ENCODE measurements at places on chromosomes 2 and 18.
A peak's percentile ranks its signal among the peaks of the same experiment; 100 is the strongest.

GRCh38 chr2:60406192-60406591 is 147.3 kb downstream of the BCL11A start:
- DNase-seq, result no peak

DNA sequence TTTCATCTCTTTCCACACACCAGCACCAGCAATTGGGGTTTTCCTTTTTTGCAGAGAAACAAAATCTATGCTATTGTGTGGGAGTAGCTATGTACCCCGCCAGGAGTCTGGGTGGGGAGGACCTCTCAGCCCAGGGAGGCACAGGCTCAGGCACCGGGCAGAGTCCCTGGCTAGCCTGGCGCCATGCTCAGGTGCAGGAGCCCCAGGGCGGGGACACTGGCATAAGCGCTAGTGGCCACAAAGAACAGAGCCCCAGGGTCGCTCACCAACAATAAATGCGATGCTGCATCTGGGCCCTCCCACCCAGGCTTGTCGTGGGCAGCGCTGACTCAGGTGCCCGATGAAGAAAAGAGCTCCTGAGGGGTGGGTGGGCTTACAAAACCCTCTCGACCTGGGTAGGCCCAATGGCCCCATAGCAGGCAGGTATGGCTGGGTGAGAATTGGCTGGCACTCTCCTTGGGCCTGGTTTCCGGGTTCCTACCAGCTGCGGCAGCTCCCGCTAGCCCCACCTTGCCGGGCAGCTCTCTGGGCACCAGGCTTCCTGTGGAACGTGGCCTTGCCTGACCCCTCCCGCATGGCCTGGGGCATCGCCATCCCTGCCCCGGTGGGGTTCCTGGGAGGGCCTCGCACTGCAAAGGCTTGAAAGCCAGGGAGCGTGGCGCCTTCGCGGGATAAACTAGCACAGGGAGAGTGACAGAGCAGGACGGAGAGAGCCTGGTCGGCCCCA is 31.8 kb upstream of the COL6A3 start:
- DNase-seq, result no peak

DNA sequence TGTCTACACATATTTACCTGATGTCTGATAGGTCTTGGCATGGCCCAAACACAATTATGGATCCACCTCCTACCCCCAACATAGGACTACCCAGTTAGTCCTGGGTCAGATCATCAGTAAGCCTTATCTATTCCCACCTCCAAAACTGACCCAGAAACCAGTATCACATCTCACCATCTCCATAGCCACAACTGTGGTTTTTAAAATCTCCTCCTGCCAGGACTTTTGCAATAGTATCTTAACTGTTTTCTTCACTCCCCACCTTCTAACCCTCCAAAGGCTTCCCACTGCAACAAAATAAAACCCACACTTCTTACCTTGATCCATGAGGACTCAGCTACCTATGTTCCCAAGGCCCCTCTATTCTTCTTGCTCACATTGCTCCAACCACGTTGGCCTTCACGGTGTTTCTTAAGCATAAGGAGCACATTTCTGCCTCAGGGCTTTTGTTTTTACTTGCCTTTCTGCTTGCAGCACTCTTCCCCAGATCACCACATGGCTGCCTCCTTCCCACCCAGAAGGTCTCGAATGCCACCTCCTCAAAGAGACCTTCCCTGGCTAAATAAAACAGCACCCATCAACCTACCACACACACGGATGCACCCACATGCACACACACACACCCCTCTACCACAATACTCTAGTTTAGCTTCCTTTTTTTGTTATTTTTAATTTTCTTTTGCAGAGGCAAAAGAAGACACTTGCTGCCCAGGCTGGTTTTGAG is 125.9 kb upstream of the SLC1A4 start:
- DNase-seq, result no peak

GRCh38 chr18:41326311-41326710 is 628.7 kb upstream of the PIK3C3 start:
- DNase-seq, result no peak

DNA sequence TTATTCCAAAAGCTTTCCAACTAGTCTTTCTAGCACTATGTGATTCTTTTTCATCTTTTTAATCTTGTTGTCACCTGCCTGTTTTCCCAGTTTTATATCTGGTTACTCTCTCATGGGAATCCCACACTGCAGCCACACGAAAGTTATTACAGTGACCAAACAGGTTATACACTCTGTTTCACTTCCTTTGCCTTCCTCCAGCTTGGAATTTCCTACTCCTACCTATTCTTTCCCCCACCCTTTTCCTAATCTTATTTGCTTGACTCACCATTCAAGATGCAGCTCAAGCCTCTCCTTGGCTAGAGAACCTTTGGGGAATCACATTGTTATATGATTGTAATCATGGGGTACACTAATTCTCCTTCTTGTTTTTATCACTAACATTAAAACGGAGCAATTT is 13.4 kb upstream of the TLK1 start:
- DNase-seq, result no peak

- DNase-seq, result no peak
These were observed 38.9 kb downstream of the TTR start for GRCh38 chr18:31630549-31630948.

DNA sequence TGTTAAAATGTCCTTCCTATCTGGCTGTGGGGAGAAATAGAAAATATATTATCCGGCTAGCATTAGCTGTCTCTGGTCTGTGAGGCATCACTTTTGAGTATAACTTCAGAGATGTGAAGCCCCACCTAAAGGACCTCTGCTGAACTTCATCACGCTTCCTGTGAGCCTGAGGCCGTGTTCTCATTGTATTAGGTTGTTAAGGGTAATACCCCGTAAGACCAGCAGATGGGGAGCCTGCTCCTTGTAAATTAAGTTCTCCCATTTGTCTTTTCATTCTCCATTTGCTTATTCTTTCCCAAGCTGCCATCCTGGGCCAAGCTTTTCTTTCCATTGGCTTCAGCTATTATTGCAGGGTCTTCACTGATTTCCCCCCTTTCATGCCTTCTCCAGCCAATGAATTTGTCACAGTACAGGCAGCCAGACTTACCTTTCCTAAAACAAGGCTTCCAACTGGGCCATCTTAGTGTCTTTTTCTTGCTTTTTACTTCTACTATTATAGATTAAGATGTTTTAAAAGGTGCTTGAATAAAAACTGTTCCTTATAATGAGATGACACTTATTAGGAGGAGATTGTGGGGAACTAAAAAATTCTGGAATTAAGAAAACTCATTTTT is 12.4 kb downstream of the NIF3L1 start:
- peak; percentile 81 for DNase-seq

- DNase-seq, result no peak
These were observed 132.2 kb downstream of the DNER start for GRCh38 chr2:229582151-229582550.

DNA sequence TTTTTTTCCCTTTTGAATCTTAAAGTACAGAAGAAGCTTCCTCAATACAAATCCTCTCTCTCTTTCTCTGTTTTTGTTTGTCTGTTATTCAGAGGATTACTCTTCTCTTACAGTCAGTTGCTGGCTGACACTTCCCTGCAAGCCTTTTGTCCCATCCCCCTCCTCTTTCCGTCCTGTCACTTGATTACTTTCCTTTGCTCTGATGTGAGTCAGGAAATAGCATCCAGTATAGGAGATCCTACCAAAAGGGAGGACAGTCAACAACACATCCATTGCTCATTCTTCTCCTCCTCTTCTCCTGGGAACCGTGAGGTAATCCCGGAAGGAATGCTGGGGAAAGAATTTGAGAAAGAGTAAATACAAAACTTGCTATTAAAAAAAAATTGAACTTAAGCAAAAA is 79.3 kb upstream of the SCN7A start:
- DNase-seq, result peak; percentile 10

- no peak for DNase-seq
These were observed 60.6 kb downstream of the CCDC93 start for GRCh38 chr2:117953231-117953630.

- no peak for DNase-seq
These were observed 103.0 kb downstream of the USP40 start for GRCh38 chr2:233463586-233463985.

GRCh38 chr2:69559442-69560146 is 83.9 kb downstream of the AAK1 start:
- DNase-seq, result peak; percentile 51

GRCh38 chr18:50797142-50797541 is 22.7 kb downstream of the MRO start:
- no peak for DNase-seq

- no peak for DNase-seq
These were observed 164.3 kb upstream of the PGAP1 start for GRCh38 chr2:197090742-197091367.

DNA sequence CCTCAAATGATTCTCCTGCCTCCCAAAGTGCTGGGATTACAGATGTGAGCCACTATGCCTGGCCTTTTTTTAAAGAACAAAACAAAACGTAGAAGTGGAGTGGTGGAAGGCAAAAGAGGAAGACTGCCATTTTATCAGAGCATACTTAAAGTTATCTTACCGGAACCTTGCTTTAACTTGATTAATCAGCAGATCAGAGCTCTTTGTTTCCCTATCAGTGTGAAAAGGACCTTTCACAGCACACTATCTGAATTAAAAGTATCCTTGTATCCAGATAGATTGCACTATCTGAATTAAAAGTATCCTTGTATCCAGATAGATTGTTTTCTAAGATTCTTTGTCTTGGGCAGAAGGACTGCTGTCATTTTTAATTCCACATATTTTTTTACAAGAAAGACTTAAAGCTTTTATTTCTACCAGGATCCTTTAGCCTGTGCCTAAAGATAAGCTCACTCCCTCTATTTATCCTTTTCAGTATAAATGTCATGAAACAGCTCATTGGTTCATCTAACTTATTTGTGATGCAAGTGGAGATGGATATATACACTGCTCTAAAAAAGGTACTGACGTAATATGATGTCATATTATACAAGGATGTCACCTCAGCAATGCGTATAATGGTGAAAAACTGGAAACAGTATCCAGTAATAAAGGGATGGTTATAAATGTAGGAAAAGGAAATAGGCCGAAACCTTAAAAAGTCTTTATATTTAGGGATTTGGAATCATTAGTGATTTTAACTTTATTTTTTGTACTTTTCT is 17.8 kb downstream of the GMCL1 start:
- DNase-seq, result no peak

DNA sequence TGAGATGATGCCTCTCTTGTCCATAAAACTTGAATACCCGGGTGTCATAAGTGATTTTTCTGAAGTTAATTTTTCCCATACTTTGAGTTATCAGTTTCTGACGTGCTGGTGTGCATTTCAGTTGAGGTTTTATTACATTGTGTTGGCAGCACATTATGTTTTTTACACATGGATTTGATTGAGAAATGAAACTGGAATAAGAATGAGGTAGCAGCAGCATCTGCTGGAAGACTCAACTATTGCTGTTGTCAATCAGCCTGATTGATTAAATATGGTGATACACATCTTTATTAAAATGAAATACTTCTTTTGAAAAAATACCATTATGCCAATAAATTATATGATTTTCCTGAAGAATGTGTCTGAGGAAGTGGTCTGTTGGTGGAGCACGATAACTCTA is 60.5 kb downstream of the INSIG2 start:
- no peak for DNase-seq

GRCh38 chr2:170462433-170463205 is 252.5 kb upstream of the SP5 start:
- DNase-seq, result no peak

GRCh38 chr2:131034122-131035051 is 58.9 kb downstream of the FAM168B start:
- no peak for DNase-seq

GRCh38 chr2:220188031-220188430 is 560.6 kb downstream of the SLC4A3 start:
- no peak for DNase-seq

DNA sequence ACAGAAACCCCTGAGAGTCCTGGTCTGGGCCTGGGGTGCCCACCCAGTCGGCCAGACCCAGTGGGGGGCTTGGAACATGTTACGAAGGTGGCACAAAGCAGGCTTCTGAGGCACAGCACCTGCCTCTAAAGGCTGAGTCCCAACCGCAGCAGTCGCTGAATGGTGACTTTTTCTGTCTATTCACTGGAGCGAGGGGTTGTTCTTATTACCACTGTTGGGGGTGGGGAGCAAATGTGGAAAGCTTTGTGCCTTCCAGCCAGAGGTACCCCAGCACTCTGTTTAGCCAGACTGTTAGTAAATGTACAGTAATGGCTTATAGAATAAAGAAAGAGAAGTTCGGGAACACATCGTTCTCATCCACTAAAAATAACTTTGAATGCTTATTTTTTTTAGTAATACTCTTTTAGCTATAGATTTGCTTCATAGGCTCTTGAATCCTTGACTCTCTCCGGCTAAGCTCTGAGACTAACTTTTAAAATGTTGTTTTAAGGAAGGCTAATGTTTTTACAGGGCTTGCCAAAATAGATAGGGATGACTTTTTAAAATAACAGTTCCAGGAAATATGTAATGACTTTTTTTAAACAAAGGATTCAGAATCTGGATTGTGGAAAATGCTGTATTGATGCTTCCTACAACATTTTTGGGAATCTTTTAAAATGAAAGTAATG is 23.4 kb upstream of the PTPN2 start:
- DNase-seq, result no peak

DNA sequence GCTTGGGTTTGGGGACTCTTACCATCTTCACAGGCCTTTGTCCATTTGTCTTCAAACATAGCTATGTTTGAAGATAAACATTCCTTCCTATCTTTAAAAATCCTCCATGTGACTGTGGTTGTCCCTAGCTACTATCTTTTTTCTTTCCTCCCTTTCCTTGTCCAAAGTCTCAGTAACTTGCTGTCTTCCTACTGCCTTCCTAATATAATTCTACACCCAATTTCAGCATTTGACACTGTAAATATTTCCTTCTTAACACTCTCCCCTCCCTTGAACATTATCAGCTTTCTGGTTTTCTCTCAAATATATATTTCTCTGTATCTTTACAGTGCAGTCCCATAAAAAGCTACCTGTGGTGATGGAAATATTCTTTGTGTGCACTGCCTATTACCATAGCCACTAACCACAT is 5.3 kb upstream of the SP3 start:
- DNase-seq, result no peak

DNA sequence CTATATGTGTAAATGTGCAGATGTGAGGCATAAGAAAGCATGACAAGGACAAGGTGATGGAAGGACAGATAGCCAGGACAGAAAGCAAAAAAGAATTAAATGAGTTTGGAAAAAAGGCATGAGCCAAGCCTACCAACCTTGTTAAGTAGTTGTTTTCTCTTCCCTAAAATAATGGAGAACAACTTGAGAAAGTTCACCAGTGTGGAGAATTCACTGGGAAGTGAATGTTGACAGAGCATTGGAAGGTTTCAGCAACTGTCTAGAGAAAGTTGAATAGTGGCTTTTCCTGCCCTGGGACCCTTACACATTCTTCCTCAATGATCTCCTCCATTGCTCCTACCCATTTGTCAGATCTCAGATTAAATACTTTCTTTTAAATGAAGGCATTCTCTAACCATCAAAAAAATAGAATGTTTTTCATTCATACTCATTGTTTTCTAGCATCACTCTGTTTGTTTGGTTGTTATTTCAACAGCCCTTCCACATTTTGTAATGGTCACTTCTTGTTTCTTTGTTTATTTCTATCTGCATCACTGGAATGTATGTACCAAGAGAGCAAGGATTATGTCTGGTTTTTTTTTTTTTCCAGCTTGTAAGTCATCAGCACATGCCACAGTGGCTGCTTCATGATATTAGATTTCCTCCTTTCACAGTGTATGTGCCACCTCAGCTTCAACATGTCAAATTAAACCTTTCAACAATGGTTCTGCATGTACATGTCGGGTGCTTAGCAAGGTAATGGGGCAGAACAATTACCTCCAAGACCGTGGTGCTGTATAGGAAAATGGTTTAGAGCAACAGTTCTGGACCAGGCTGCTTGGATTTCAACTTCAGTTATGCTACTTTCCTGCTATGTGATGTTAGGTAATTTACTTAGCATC is 586.0 kb upstream of the VRK2 start:
- DNase-seq, result no peak

- DNase-seq, result no peak
These were observed 805.7 kb upstream of the FSHR start for GRCh38 chr2:49959961-49960553.

GRCh38 chr18:47772374-47773248 is 157.8 kb downstream of the SMAD2 start:
- DNase-seq, result peak; percentile 60
